ENCODE measurements at places on chromosomes 13 and 19.
A peak's percentile ranks its signal among the peaks of the same experiment; 100 is the strongest.

DNA sequence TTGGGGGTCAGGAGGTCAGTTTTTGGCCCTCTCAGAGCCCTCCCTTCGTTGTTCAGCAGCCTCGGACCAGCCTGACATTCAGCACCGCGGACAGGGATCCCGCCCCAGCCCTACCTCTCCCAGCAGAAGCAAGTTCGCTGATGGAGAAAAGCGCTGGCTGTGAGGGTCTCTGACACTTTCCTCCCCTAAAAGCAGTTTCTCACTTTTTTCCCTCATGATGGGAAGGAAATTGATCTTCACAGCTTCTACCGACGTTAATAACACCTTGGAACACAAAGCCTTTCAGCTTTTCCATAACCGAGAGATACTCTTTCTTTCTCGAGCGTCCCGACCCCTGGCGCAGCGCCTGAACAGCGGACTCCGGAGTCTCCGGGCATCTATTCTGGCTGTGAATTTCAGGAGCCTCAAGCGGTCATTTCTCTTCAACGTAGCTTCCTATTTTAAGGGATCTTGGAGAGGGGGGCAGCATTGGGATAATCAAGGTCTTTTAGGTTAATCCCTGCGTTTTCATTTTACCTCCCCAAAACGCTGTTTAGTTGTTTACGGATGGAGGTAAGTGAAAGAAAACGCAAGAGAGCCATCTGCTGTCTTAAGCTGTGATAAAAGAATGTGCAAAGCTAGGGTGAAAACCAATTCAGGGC, 467.2 kb downstream of the ITGBL1 start:
- no peak for DNase-seq

GRCh38 chr13:106517109-106517847, 18.2 kb downstream of the EFNB2 start:
- DNase-seq = no peak

GRCh38 chr19:16064209-16064889, 11.9 kb upstream of the TPM4 start:
- DNase-seq = no peak

GRCh38 chr19:13420780-13421179, 85.5 kb downstream of the CACNA1A start:
- DNase-seq = no peak

DNA sequence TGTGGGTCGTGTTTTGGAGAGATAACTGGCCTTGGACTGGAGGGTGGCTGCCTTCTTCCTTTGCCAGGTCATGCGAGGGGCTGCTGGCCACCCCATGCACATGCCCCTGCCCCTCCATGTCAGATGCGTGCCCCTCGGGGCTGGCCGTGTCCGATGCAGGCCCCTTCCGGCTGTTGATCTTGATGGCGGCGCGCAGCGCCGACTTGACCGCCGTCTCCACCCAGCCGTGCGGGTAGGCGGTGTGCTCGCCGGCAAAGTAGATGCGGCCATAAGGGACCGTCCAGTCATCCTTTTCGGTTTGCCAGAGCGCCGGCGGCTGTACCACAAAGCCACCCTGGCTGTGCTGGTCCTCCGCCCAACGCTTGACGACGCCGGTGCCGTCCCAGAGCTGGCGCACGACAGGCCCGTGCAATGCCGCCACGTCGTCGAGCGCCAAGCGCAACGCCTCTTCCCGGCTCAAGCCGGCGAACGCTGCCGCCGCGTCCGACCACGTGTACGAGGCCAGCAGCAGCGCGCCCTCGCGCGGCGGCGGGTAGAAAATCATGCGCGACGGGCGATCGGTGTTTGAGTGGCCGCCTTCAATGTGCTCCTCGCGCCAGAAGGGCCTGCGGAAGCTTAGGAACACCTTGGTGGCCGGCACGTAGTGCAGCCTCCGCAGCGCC, 6.9 kb downstream of the IL4I1 start:
- peak; percentile 78 for DNase-seq

GRCh38 chr13:74090869-74091605, 43.2 kb downstream of the KLF12 start:
- no peak for DNase-seq

GRCh38 chr13:46926916-46927590, 30.2 kb upstream of the HTR2A start:
- DNase-seq = no peak

DNA sequence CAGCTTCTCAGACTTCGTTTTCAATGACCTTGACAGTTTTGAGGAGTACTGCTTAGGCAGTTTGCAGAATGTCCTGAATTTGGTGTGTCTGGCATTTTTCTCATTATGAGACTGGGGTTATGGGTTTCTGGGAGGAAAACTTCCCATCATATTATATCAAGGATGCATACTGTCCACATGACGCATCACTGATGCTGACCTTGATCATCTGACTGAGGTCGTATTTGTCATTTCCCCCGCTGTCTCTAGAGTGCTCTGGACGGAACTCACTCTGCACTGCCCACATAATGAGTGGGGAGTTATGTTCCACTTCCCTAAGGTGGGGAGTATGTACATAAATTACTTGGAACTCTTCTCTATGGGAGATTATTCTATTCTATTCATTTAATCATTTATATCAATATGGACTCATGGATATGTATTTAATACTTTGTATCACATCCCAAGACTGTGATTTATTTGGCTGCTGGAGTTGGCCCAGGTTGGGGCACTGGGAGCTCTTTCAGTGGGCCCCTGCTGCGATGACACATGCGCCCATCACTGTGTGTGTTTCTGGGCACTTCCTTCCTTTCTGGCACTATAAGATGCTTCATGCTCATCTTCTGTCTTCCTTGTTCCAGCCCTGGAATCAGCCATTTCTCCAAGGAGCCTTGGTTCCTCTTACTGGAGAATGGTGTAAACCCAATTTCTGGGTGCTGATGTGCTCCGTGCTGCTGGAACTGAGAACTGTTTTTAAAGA, 138.6 kb downstream of the MIPEP start:
- no peak for DNase-seq

GRCh38 chr13:42602906-42603305, 29.0 kb downstream of the TNFSF11 start:
- no peak for DNase-seq

DNA sequence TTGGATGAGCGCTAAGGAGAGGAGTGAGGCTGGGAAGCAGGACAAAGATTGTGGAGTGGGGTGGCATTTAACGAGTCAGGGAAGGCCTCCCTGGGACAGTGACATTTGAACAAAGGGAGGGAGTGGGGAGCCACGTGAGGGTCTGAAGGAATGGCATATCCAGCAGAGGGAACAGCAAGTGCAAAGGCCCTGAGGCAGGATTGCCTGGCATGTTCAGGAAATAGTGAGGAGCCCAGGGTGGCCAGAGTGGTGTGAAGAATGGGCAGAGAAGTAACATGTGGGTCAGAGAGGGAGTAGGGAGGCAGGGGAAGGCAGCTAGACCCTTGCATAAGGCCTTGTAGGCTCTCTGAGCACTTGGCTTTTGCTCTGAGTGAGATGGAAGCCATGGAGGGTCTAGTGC, 14.9 kb upstream of the PVR start:
- no peak for DNase-seq

- no peak for DNase-seq
Measured at GRCh38 chr13:98496966-98497365, 79.9 kb downstream of the STK24 start.

DNA sequence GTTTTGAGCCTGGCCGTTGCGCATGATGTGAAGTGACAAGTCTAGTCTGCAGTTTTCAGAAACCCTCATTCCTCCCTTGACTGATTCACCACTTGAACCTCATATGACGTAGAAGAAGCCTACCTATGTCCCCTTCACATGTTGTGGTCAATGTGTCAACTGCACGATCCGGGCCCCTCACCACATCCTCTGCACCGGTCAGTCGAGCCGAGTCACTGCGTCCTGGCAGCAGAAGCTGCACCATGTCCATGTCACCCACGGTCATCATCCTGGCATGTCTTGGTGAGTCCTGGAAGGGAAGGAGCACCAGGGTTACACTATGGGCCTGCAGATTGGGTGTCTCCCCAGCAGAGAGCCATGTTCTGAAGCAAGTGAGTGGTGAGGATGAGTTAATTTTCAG, at the start of gene KIR2DL4:
Gene KIR2DL4, plus strand, starts transcription at position 201 of the 400 bp plus-strand sequence. Its CDS starts 42 bp downstream, at position 243.
- no peak for DNase-seq

GRCh38 chr19:9917321-9917720, 19.0 kb downstream of the OLFM2 start:
- DNase-seq = no peak

- DNase-seq = no peak
Measured at GRCh38 chr13:50030315-50030714, 15.1 kb downstream of the KCNRG start.

GRCh38 chr13:66098931-66099628, 1131.1 kb downstream of the PCDH9 start:
- no peak for DNase-seq

GRCh38 chr13:48242677-48243076, 9.7 kb downstream of the ITM2B start:
- DNase-seq = no peak

DNA sequence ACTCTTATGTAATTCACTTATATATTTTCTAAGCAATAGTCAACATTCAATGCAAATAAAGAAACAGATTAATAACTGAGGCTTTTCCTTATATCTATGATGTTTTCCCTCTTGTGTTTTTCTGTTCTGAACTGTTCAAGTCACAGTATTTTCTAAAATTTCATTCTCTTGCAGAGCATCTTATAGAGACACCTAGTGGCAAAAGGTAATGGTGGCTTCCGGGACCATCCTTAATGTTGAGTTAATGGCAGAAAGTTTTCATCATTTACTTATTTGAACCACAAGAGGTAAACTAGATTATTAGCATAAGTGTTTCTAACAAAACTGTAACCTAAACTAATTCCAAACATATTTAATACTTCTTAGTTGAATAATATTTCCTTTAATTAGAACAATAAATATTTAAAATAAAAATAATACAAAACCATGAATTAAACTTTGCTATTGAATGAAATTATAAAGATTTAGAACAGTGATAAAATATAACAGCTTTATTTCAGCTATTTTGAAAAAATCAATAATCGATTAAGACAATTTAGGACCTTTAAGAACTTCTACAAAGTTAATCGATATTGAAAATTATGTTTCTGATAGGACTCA, 1.7 kb upstream of the SLITRK5 start:
- DNase-seq = no peak

GRCh38 chr19:47511128-47511517, 3.7 kb downstream of the NAPA start:
- DNase-seq = no peak

- no peak for DNase-seq
Measured at GRCh38 chr19:3003046-3003445, 25.7 kb downstream of the TLE6 start.

DNA sequence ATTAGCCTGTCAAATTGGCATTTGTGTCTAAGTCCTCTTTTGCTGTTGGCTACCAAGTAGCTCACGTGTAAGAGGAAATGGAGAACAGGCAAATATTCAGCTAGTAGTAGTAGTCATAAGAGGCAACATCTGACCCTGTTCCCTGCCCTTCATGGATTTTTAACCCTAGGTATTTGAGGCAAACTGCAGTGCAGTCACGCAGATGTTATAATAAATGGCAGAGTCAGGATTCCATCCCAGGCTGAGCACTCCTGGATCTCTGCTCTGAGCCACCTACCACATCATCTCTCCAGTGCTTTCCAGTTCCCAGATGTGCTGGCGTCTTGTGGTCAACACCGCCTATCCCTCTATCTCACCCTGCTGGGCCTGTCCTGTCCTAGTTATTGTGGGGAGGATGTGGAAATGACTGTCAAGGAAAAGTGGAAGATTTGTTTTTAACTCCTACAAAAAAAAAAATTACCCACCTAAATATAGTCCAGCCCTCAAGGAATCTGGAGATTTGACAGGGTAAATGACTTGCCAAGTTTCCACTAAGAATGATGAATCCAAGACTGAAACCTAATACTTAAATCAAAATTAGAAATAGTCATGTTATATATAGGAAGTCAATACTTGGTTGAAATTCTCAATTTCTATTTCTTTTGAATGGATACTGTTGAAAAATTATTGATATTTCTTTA, 322.9 kb downstream of the GPC6 start:
- no peak for DNase-seq

- DNase-seq = no peak
Measured at GRCh38 chr19:16830679-16831078, 1.5 kb downstream of the SIN3B start.

DNA sequence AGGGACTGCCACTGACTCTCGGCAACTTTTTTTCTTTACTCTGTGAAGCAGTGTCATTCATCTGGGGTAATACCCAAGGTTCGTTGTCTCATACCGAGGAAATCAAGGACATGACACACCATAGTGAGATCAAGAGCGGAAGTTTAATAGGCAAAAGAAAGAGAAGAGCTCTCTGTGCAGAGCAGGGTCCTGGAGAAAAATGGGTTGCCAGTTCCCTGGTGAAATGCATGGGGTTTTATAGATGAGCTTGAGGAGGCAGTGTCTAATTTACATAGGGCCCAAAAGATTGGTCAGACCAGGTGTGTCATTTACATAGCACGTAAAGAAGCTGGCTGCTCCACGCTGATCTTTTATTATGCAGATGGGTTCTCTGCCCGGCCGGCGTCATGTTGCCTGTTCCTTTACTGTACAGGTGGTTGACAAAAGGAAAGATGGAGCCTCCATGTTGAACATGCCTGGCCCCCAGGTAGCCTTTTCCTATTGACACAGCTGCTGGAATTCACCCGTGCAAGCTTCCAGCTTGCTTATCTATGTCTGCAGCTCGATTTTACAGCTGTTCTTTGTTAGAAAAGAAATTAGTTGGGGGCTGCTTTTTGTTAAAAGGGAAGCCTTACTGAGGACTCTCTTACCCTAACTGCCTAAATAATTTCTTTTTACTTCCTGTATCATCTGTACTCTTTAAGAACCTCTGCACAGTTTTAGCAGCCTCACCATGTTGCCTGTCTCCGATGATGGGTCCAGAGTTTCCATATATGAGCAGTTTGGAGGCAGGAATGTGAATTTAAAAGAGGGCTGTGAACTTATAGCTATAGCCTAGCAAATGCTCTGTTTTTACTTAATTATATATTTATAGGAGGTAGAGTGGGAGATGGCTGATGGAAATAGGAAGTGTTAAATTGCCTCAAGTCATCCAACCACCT, 98.0 kb upstream of the DIAPH3 start:
- DNase-seq = no peak

DNA sequence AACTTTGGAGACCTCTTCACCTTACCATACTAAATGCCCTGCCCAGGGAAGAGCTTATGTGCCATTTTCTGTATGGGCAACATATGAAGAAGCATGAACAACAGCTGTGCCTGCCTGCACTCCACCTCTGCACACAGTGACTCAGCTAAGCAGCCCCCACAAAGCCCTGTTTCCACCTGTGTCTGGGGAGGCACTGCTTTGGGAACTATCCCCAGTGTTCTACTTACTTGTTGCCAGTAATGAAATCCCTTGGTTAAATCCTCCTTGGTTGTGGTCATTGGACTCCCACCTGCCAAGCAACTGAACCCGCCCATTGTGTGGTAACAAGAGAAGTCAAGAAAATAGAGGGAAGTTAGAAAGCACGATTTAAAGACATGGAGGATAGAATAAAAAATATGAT, 84.6 kb downstream of the NALCN start:
- DNase-seq = no peak
